ENCODE measurements at places on chromosomes 3 and 15. TPM values are rescaled to one million over a fixed set of nuclear protein-coding genes. Genes with fewer than 3 reads are reported as not detected.

The MKRN3 gene
- total RNA-seq, result not detected

The HDGFL3 gene
- 14.2 TPM for total RNA-seq

The IL12A gene
- not detected for total RNA-seq

The AGBL1 gene
- total RNA-seq, result not detected

The CYFIP1 gene
- 123 TPM for total RNA-seq

The ATRIP gene
- 6.0 TPM for total RNA-seq

The SEMA3F gene
- 23.3 TPM for total RNA-seq

The PRSS50 gene
- not detected for total RNA-seq

Measured in Peyer's patch (tissue), 4 donors.